Hepatocyte (in vitro differentiated cells): ENCODE measurements at places on chromosomes 7 and 10. TPM values are rescaled to one million over a fixed set of nuclear protein-coding genes. Genes with fewer than 3 reads are reported as not detected.

RBP3 gene
- polyA plus RNA-seq = 1.1 and 1.3 TPM in 2 replicates

GNAI1 gene
- 58.7 and 61.3 TPM in 2 replicates for polyA plus RNA-seq

CAMK2B gene
- polyA plus RNA-seq = 1.7 TPM in 1 of 2 replicates, not detected in the other

FGF8 gene
- not detected in 2 replicates for polyA plus RNA-seq

TMEM229A gene
- 0.35 TPM in 1 of 2 replicates, not detected in the other for polyA plus RNA-seq

LOXL4 gene
- 33.4 and 34.4 TPM in 2 replicates for polyA plus RNA-seq

OLAH gene
- polyA plus RNA-seq = not detected in 2 replicates

ANKRD61 gene
- 0.33 and 0.81 TPM in 2 replicates for polyA plus RNA-seq

TMEM270 gene
- 0.30 and 0.47 TPM in 2 replicates for polyA plus RNA-seq

ACTL6B gene
- polyA plus RNA-seq = not detected in 2 replicates

FAM25G gene
- polyA plus RNA-seq = 0.57 TPM in 1 of 2 replicates, not detected in the other

ADRB1 gene
- 0.10 and 0.60 TPM in 2 replicates for polyA plus RNA-seq

ACHE gene
- 16.3 and 18.3 TPM in 2 replicates for polyA plus RNA-seq

FXYD4 gene
- 0.19 and 4.8 TPM in 2 replicates for polyA plus RNA-seq

MPP7 gene
- 6.6 and 6.8 TPM in 2 replicates for polyA plus RNA-seq

LRRC61 gene
- polyA plus RNA-seq = 35.4 and 38.7 TPM in 2 replicates

FAM170B gene
- not detected in 2 replicates for polyA plus RNA-seq

HOXA10 gene
- 7.7 and 8.1 TPM in 2 replicates for polyA plus RNA-seq
